ENCODE measurements at places on chromosomes 4 and X.
A peak's percentile ranks its signal among the peaks of the same experiment; 100 is the strongest.

- no peak for DNase-seq
Observed at GRCh38 chr4:73087871-73088270, 18.4 kb upstream of the COX18 start.

DNA sequence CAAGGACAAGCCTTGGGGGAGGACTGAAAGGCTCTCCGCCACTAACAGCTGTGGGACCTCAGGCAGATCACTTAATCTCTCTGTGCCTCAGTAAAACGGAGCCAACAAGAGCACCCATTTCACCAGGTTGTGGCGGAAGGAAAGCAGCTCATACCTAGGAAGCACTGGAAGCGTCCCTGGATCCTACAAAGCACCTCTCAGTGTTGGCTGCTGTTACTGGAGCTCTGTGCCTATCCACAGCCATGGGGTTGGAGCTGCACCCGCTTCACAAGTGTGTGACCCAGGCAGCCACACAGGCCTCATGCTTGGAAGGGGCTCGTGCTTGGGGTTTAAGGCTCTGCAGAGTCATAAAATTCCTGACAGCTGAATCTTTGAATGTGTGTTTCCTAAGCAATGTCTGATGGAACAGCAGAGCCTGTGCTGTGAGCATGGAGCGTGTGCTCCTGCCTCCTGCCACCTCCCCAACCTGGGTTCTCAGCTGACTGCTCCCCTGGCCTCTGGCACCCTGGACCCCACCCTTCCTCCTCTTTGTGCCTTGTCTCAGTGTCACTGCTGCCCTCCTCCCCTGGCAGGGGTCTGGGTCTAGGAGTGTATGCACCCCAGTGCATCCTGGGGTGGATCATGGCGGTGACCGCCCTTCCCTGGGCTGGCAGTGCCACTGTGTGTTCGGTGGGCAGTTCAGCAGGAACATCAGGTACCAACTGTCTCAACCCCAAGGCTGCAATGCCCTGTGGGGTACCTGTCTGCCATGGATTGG lies 14.4 kb upstream of the MAN2B2 start:
- no peak for DNase-seq

DNA sequence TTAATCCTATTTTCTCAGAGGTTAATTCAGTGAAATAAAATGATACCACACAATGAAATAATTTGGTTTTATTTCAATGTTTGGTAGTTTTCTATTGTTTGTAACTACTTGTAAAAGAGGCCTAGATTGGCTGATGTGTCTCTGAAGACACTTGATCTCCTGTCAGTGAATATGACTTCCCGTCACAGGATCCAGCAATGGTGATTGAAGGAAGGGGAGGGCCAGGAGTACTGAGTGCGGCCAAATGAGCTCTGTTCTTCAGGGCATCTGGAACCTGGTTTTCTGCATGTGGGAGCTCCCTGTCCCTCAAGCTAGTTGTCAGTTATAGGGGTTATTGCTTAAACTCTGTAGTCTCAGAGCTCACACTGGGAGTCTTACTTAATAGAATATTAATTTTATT lies 86.5 kb upstream of the OTUD4 start:
- DNase-seq: no peak

DNA sequence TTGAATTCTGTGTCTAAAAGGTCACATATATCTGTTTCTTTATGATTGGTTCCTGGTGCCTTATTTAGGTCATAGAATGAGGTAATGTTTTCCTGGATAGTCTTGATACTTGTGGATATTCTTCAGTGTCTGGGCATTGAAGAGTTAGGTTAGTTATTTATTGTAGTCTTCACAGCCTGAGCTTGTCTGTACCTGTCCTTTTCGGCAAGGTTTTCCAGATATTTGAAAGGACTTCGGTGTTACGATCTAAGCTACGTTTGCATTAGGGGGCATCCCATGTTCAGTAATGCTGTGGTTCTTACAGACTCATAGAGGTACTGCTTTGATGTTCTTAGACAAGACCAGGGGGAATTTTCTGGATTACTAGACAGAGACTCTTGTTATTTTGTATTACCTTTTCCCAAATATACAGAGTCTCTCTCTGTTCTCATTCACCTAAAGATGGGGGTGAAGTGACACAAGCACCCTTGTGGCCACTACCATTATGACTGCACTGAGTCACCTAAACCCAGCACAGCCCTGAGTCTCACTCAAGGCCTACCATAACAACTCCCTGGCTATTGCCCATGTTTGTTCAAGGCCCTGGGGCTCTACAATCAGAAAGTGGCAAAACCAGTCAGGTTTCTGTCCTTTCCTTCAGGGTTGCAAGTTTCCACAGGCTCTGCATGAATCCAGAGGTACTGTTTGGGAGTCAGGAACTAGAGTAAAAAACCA lies 30.1 kb upstream of the CYSLTR1 start:
- DNase-seq: no peak

DNA sequence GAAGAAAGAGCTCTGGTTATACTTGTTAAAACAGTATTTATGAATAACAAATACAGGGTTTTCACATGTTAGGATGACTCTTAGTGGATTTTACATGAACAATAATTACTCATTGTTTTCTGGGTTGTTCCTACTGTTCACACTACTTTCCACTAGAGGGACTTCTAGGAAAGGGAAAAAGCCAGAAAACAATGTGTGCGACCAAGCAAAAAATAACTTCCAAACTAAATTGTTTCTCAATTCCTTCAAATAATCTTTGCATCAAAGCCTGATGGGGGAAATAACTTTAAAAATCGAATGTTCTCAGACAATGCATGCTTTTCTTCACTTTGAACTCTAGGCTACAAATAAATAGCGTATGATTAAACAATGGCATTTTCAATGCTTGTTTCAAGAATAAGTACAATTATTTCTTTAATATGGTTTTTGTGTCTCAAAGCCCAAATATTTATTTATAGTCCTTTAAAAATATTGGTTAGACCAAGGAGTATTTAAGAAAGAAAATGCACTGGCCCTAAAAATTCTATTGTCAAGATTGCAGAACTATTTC lies 72.1 kb upstream of the ETNPPL start:
- DNase-seq: no peak

GRCh38 chr4:116001291-116001690 lies 887.9 kb upstream of the NDST4 start:
- no peak for DNase-seq

GRCh38 chr4:146641762-146642161 lies 3.1 kb downstream of the POU4F2 start:
- DNase-seq: no peak

- DNase-seq: no peak
Observed at GRCh38 chrX:2913118-2913517, 16.0 kb downstream of the ARSD start.

DNA sequence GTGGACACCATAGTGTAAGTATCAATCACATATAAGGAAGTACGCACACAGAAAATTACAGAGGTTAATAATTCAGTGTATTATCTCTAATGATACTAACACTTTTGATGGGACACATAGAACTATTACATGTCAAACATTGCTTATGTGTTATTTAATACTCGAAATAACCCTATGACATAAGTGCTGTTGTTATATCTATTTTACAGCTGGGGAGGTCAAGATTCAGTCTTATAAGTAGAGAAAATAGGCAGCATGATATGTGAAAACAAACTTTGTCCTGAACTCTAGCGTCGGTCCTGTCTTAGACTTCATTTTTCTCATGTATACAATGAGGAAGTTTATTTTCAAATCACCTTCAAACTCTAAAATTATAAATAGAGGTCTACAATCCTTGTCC lies 23.2 kb downstream of the ENPEP start:
- DNase-seq: no peak

DNA sequence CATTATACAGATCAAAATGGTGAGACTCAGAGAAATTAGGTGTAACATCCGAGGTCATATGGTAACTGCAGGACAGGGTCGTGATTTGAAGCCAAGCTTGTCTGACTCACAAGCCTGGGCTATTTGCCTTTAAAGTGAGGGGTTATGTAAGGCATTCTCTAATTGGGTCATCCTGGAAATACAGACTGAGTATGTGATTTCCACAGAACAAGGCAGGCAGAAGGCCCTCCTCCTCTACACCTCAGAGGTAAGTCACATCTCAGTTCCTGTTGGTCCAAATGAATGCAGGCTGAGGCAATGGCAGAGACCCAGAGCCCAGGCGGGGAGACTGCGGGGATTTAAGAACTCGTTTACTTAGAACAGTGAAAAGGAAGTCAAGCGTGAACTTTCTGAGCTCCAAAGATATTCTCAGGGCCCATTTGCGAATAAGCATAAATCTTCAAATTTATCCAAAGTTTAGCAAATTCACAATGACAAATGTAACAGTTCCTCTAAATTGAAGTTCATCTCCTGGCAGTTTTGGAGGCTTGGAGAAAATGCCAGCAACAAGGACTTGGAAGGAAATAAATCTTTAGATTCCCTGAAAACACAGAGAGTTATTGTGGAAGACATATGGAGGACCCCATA lies 153.3 kb downstream of the LDB2 start:
- no peak for DNase-seq

DNA sequence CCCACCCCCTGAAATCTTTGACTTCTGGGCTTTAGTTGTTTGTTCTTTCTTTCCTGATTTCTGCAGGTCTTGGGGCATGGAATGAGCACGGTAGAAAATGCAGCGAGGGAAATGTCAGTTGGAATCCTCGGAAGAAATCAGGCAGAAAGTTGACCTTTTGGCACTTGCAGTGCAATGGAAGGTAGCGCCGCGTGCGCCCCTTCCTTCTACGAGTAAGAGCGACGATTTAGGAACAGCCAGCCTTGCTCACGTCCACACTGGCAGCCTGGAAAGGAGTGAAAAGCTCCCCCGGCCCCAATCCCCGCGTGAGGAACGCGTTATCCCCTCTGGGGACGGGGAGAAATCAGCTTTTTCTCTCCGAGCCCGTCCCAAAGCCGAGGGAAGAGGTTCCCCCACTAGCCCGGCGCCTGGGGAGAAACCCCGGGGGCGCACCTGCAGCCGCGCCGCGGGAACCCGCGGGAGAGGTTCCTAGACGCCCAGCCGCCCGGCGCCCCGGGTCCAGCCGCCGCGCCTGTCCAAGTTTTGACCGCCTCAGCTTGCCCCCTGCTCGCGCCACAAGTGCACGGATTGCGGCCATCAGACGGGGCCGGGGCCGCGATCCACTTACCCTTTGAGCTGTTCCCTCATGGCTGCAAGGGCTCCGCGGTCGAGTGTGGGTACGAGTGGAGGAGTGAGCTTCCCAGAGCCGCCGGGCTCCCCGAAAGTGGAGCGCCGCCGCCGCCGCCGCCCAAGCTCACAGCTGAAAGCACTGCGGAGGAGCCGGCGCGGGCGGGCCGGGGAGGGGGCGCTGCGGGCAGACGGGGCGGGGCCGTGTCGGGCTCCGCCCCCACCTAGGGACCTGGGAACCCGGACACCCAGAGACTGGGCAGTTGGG lies 194.6 kb upstream of the FTHL17 start:
- DNase-seq: peak; percentile 67

- DNase-seq: no peak
Observed at GRCh38 chr4:147423229-147423628, 57.7 kb upstream of the EDNRA start.

GRCh38 chr4:189773909-189774308 lies 166.8 kb upstream of the FRG1 start:
- DNase-seq: no peak

- no peak for DNase-seq
Observed at GRCh38 chr4:8191136-8191747, 7.8 kb upstream of the SH3TC1 start.

DNA sequence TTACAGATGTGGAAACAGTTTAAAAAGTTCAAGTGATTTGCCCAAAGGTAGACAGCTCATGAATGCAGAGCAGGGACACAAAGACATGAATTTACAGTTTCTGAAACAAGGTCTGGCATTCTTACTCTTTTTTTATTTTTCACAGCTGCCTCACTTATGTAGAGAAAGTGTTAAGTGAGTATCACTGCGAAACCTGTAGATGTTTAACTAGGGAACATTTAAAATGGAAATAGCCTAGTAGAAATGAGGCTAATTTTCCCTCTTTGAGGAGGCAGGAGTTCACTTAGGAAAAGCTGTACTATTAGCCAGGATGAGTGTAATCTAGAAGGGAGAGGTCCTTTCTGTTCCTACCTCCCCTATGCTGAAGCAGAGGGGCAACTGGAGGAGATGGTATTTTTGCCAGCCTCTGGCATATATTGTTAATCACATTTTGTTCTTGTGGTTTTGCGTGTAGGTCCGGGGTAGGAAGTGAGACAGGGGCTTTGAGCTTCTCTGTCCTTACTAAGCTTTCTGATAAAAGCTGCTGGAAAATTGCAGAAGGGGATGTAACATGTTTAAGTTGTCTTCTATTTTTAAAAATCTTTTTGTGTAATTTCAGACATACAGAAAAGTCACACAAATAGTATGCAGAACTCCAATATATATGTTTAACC lies 492.8 kb upstream of the NR3C2 start:
- DNase-seq: no peak

GRCh38 chrX:57918750-57919436 lies 8.6 kb upstream of the ZXDA start:
- no peak for DNase-seq

- DNase-seq: no peak
Observed at GRCh38 chr4:146263793-146264192, 49.5 kb downstream of the REELD1 start.

DNA sequence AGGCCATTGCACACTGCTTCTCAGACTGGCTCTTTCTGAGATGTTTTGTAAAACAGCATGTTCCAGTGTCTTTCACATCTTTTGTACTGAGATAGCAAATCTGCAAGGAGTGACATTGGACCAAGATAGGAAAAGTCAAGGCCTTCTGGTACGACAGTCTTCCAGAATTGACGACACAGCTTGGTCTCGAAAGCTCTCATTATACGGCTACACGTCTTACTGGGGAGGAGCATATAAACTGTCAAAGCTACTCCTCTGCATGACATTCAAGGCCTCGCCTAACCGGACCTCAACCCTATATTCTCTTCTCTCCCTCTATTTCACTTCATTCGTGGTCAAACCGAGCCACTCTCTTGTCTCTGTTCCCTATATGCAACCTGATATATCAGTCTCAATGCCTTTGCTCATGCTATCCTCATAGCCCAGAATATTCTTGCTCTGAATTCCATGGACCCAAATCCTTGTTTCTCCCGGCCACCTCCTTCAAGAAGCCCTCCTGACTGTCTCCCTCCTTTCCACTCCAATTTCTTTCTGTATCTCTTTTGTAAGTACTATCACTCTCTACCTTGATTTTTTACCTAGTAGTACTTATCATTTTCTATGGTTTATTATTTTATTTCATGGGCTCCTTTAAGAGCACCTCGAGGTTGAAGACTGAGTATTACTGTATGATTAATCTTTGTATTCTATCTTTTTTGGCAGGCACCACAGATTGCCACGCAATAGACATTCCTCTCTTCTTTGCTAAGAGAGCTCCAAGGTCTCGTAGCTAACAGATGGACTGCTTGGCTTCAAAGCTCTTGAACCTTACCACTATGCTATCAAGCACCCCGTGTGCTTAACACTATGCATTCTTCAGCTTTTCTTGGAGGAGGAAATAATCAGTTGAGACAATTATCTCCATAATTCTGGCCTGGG lies 35.1 kb downstream of the RBM47 start:
- DNase-seq: no peak

DNA sequence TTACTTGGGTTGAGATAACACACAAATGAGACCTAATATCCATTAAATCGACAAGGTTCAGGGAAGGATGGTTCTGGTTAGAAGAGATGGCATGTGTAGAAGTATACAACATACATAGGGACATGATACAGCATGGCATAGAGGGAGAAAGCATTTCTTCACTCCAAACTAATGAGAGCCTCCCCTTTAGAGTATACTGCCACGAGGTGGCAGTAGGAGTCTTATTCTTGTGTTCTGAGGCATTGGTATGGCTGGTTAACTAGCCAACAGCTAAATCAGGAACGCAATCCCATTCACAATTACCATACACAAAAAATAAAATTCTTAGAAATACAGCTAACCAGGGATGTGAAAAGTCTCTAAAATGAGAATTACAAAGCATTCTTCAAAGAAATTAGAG lies 29.1 kb upstream of the TRO start:
- DNase-seq: no peak

- DNase-seq: no peak
Observed at GRCh38 chrX:114344756-114345349, 239.0 kb upstream of the HTR2C start.

Data from ecto neural progenitor cell (in vitro differentiated cells).